Substantia nigra (tissue), 51 donors: ENCODE measurements at places on chromosomes 12 and 14.

GRCh38 chr12:31752450-31752849 lies 23.6 kb upstream of the AMN1 start:
- DNase-seq = no peak

DNA sequence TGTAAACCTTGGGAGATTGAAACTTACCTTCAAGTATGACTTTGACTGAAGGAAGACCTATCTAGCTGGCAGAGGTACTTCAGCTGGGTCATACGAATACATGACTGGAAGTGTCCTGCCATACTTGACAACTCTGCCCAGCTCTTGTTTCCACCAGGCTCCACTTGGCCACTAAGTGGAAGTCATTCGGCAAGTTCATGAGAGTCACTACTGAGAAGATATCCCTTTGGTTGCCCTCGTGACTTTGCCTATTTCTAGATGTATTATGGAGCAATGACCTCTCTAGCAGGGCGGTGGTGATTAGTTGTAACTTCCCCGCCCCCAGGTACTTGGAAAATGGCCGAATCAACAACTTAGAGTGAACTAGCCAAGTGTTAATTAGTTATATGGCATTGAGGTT lies 8.6 kb upstream of the CACNA1C start:
- DNase-seq = no peak

DNA sequence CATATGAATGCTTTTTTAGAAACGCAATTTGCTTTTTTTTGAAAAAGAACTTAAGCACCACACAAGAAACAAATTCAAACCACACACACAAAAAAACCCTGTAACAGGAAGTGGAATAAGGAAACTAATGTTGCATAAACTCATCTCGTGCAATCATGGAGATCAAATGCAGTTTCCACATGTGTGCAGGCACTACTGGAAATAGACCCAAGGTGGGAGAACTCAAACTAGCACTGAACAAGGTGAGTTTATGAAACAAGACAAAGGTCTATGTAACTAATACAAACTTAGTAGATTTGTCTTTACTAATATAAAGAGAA lies 17.5 kb downstream of the NIN start:
- DNase-seq = no peak

GRCh38 chr14:22908601-22909000 lies 10.3 kb downstream of the RBM23 start:
- no peak for DNase-seq

DNA sequence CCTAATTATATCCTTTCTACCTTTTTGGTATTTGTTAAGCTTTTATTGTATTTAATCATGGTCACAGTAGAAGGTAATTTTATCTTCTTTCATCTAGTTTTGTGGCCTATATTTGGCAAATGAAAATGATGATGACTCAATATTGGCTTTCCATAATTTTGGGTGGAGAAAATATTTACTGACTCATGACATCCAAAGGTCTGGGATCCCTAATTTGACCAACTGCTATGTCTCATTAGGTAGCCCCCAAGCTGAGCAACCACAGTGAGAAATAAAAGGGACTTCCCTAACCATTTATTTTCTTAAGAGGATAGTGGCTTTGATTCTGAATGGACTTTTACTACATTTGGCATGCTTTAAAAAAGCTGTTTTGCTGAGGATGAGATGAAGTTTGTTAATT lies 289.5 kb downstream of the RMST start:
- no peak for DNase-seq

DNA sequence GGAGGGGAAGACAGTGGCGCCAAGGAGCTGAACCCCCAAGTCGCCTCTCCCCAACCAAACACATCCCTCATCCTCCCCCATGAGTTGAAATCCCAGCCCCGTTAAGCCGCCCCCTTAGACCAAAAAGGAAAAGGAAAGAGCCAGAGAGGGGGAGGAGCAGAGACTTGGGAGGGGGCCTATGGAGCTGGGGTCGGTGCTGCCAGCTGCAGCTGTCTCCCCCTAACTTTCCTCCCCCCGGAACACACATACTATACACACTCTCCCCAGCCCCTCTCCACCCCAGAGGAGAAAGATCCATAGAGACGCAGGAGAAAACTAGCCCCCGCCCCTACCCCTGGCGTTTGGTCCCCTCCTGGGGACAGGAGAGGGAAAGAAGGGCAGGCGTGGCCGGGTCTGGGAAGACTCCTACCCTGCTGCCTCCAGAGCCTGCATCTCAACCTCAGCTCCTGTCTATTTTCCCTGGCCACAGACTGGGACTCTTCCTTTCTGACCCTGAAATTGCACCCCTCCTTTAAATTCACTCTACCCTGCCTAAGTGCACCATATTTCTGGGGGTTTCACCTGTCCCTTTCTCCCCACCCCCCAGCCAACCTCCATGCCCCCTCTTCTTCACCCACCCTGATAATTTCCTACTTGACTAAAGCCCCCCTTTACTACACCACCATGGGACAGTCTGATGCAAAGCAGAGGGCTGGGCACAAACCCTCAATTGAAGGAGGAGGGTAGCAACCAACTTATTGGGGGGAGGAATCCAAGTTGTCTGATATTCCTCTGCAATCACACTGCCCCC lies 1.7 kb upstream of the HOXC9 start:
- DNase-seq = no peak

- no peak for DNase-seq
Observed at GRCh38 chr12:7113389-7113871, 4.4 kb upstream of the C1RL start.

GRCh38 chr12:111181143-111181726 lies 187.7 kb downstream of the PHETA1 start:
- no peak for DNase-seq

DNA sequence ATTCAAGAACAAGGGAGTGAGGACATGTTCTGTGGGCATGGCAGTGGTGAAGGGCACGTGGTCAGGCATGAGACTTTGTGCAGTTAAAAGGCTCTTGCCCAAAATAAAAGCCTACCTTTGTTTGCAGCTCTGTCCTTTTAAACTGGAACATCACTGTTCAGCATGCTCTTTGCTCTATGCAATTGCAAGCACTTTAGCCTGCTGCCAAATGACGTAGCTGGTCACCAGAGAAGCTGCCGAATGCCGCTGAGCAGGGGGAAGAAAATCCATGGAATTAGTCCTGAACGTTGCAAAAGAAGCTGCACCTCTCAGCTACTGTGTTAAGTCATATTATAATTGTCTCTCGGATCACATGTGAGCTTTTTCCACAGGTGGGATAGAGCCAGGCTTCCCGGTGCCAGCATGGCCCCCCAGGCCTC lies 176.3 kb upstream of the DIO2 start:
- DNase-seq = peak; percentile 29

DNA sequence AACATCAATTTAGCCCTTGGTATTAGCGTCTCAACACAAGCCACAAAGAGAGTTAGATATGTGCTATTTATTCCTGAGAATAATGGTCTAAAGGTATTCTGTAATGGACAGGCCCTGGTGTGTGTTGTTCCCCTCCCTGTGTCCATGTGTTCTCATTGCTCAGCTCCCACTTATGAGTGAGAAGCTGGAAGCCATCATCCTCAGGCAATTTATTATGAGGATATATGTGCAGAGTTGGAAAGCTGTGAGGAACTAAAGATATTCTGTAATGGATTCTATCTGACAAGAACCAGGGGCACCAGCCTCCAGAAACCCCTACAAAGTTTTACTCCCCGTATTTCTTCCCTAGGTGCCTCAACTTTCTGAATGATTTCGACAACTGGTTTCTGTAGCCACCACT lies 210.8 kb downstream of the GRIN2B start:
- DNase-seq = no peak

GRCh38 chr12:46343118-46343852 lies 29.3 kb downstream of the SLC38A2 start:
- no peak for DNase-seq

DNA sequence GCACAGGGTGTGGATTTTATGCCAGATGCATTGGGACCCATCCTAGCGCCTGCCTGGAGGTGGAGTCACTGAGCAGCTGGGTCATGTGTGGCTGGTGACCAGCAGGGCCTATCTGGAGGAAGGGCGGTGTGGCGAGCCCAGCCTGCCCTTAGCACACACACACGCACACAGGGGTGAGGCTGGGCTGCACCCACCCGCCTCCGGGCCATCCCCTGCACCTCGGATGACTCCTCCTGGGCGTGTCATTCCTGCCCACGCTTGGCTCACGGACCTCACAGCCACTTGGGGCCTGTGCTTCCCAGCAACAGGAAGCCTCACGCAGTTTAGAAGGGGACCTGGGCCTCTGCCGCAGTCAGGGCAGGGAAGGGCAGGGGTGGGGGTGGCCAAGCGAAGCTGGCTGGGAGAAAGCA lies 36.2 kb upstream of the FZD10 start:
- no peak for DNase-seq

- DNase-seq = no peak
Observed at GRCh38 chr14:102761206-102761605, 16.0 kb upstream of the TRAF3 start.

GRCh38 chr12:105076098-105076497 lies 8.2 kb downstream of the ALDH1L2 start:
- DNase-seq = no peak

DNA sequence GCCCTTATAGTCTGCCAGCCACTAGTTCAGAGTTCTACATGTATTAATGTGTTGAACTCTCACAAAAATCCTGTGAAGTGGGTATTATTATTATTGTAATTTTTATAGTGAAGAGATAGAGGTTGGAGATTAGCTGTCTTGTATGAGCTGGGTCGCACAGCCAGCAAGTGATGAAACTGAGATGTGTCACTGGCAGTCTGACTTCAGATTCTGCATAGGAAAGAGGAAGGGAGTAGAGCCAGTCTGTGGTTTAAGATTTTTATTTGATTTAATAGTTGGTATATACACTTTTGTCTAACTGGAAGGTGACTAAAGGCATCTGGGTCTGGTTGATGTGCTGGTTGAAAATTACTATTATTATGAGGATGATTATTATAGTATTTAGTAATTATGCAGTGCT lies 5.8 kb upstream of the FRS2 start:
- DNase-seq = no peak

DNA sequence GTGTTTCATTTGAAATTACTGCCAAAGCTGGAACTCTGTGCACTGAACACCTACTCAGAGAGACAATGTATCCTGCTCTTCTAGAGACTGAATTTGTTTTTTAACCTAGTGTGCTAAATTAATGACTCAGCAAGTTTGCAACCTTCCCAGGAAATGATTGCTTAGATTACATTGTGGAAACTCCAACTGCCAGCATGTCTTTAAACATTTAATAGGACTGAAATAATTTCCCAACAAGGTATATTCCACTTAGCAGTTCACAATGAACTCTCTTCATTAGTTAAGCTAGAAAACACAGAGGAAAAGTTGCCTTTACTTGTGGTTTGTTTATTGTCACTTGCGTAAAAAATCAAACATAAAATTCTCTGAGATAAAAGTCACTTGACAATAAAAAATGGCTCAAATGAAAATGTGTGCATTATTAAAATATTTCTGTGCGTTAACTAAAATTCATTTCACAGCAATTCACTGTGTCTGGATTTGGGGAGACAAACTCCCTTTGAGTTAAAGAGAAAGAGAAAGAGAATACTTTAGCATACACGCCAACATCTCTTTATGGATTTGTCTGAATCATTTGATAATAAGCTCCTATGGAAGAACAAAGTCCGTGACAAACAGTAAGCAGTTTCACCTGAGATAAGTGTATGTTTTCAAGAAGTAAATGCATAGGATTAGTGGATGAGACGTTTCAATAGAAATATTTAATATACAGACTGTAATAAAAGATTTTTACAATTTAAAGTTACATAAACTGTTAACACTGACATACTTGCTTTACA lies 284.0 kb downstream of the PRKD1 start:
- no peak for DNase-seq

GRCh38 chr12:85644508-85644907 lies 191.7 kb downstream of the RASSF9 start:
- DNase-seq = no peak

DNA sequence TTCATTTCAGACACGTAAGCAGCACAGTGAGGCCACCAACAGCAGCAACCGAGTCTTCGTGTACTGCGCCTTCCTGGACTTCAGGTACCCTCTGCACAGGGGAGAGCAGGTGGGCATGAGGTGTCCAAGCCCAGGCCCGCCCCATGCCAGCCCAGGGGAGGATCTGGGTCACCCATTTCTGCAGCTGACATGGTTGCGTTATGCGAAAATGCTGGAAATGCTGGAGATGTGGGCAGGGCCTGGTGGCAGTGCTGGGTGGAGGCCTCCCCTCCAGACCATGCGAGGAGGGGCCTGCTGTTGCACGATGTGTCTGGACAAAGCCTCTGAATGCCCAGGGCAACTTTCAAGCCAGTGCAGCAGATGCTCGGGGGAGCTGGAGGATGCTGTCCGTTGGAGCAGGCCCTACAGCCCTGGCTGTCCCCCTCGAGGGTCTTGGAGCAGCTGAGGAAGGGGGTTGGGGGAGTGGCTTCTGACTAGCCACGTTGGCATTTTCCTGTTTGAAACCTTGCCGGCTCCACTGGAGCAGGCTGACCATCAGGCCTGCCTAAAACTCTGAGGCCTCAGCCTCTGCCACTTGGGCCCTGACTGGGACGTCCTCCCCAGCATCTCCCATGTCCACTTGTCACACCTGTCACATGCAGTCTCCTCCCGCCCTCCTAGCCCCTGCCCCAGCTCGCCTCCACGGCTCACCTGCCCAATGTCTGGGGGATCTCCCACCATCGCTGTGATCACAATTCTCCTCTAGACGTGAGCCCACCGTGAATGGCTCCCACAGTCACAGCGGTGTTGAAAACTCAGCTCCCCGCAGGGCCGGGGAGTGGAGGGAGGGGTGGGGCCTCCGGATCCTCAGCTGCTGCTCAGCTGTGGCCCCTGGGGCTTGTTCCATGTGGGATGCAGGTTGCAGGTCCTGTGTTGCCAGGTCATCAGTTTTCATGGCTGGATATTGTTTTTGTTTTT lies 123.4 kb downstream of the ADGRD1 start:
- no peak for DNase-seq

- DNase-seq = no peak
Observed at GRCh38 chr12:12209043-12209442, 57.8 kb downstream of the LRP6 start.

DNA sequence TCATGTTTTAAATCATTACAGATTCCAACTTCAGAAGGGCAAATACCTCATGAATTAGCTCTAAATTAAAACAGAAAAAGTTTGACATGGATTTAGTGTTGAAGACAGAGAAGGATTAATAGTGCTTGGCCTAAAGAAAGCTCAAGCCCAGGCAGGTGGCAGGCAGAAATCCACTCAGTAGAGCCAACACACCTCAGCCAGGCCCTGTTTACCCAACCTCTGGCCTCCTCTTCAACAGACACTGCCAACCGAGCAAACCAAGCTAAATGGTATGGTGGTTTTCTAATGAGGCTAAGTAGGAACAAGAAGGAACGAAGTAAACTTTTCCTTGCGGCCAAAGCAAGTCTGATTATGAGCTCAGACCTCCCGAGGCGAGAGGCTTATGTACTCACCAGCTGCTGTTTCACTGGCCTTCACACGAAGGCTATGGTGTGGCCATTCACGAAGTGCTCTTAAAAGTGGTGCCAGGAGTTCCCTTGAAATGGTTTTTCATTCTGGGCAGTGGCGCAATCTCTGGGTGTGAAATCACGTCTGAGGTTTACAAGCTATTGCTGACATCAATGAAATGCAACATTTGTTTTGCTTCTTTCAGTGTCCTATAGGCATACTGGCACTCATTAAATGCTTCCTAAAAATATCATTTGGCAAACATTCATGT lies 124.1 kb upstream of the LGR5 start:
- no peak for DNase-seq

GRCh38 chr12:1661553-1662335 lies 29.1 kb upstream of the ADIPOR2 start:
- DNase-seq = peak; percentile 97

- no peak for DNase-seq
Observed at GRCh38 chr12:33770652-33771051, 251.6 kb upstream of the ALG10 start.
